ENCODE measurements at places on chromosomes 5 and 9. TPM values are rescaled to one million over a fixed set of nuclear protein-coding genes. Genes with fewer than 3 reads are reported as not detected.
A peak's percentile ranks its signal among the peaks of the same experiment; 100 is the strongest.

- H3K27ac ChIP-seq = no peak overlapping the region
- DNase-seq = peak; percentile 38
- H3K4me1 ChIP-seq = no peaks in the 10 kb centered on the region
- no peaks in the 10 kb centered on the region for H3K36me3 ChIP-seq
- H3K27me3 ChIP-seq = no peaks in the 10 kb centered on the region
- H3K4me3 ChIP-seq = no peak overlapping the region
Observed at GRCh38 chr5:1718669-1719068, 81.0 kb downstream of the MRPL36 start.

Gene LCP2
- not detected for total RNA-seq

DNA sequence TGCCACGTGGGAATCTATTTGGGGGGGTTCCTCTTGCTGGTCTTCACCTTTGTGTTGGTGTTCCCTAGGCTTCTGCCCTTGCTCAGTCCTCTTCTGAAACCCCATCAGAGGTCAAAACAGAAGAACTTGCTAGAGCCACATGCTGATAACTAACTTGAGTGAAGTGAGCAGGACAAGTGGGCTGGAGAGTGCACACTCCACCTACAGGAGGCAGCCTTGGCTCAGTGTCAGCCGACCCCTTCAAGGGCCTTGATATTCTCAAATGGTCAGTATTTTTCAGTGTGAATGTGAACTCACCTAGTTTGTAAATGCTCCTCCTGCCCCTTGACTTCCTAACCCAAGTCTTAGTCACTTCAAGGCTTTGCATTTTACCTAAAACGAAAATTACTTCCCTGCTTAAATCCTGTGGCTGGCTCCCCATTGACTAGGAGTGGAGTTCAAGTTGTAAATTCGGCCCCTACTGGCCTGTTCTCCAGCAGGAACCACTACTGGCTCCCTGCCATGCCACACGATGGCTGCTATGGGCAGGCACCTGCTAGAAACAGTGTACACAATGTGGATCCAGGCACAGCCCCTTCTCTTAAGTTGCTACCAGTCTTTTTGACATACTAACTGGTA lies 3.6 kb upstream of the SLC1A3 start:
- no peak for DNase-seq
- no peaks in the 10 kb centered on the region for H3K36me3 ChIP-seq
- no peak overlapping the region for H3K27ac ChIP-seq
- H3K27me3 ChIP-seq = no peaks in the 10 kb centered on the region
- peaks cover 26% of the 10 kb centered on the region for H3K4me1 ChIP-seq
- no peak overlapping the region for H3K4me3 ChIP-seq

DNA sequence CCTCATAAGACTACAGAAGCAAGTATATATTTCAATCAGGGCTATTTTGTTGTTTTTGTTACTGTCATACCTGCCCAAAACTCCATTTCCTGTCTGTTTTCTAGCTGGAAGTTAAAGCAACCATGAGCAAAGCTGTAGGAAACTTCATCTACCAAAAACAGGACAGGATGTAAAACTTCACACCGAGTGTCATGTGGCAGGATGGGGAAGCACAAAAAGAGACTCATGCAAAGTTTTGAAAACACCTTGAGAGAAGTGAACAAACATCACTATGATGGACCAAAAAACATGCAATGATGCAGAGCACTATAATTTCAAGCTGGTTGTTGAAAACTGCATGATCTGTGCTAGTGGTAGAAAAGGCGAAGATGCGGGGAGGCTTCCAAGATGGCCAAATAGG lies 6.3 kb upstream of the GZMA start:
- no peak overlapping the region for H3K27ac ChIP-seq
- no peak overlapping the region for H3K4me3 ChIP-seq
- H3K4me1 ChIP-seq = no peaks in the 10 kb centered on the region
- DNase-seq = no peak

Gene SV2C
- total RNA-seq = 0.06 TPM

DNA sequence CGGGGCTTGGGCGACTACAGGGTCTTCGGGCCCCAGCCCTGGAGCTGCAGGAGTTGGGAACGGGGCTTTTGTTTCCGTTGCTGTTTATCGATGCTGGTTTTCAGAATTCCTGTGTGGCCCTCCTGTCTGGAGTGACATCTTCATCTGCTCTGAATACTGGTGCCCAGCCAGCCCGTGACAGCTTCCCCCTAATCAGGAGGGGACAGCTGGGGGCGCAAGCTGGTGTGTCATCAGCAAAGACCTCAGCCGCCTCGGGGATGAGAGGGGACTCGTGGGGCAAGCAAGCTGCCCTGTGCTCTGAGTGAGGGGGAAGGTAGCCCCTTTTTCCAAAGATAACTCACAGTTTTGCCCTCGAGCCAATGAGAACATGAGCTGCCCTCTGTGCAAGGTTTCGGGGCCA lies 110.7 kb downstream of the RXRA start:
- no peak for DNase-seq
- H3K27ac ChIP-seq = no peak overlapping the region
- no peaks in the 10 kb centered on the region for H3K27me3 ChIP-seq
- H3K4me1 ChIP-seq = peaks cover 17% of the 10 kb centered on the region
- H3K4me3 ChIP-seq = no peak overlapping the region

DNA sequence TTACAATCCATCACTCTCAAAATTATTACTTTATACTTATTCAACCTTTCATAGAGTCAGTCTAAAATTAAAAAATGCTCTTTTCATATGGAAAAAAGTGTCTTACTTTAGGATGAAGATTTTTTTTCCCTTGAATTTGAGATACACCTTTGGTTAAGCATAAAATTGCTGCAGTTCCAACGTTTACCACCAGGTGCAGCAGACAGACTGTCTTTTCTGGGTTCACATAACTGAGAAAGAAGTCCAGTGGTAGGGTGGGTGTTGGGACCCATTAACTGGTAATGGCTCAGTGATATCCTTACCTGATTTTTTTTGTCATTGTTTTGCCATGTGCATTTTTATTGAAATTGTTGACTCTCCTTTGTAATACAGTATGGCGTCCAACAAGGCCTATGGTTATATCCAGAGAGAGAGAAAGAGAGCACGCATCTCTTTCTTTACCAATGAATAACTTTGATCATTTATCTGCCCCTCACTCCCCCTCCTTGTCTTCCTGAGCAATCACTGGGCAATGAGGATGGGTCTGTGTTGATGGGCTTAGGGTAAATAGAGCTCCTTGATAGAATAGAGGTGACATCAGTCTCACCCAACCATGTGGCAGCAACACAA lies 98.4 kb downstream of the FBXL7 start:
- H3K4me1 ChIP-seq = peaks cover 12% of the 10 kb centered on the region
- no peak overlapping the region for H3K27ac ChIP-seq
- DNase-seq = peak; percentile 54
- H3K27me3 ChIP-seq = no peaks in the 10 kb centered on the region
- no peaks in the 10 kb centered on the region for H3K36me3 ChIP-seq
- H3K4me3 ChIP-seq = no peak overlapping the region

Gene SPINK13
- total RNA-seq = not detected

GRCh38 chr5:135662061-135662481 lies 83.3 kb upstream of the CXCL14 start:
- H3K27ac ChIP-seq = no peak overlapping the region
- H3K4me1 ChIP-seq = no peaks in the 10 kb centered on the region
- no peaks in the 10 kb centered on the region for H3K36me3 ChIP-seq
- H3K27me3 ChIP-seq = no peaks in the 10 kb centered on the region
- no peak for DNase-seq

Gene GALNT12
- total RNA-seq = 28.8 TPM

DNA sequence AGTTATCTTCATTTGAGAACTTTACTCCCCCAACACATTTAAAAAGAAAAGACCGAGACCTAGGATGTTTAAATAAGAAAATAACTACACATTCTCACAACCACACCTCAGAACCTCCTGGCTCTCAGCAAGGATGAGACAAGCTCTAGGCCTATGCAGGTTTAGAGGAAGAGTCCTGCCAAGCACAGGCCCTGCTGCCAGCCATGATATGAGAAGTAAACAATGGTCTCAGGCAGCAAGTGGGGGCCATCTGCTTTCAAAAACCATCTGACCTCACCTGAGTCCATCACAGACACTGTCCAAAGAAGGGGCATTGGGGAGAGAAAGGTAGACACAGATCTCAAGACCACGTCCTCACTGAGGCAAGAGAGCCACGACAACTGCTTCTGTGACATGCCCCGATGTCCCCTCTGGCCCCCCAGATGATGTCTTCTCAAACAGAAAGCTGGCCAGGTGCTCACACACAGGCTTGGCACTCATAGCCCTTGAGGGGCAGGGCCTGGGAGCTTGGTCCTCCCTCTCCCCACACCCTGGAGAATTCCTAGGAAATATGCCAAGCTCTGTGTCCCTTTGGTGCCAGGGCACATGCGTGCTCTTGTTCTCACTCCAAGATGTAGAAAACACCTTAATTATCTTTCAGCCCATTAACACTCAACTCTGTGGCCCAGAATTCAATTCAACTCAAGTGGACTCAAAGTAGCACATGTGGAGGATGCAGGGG lies 150.4 kb downstream of the FSTL4 start:
- H3K4me3 ChIP-seq = no peak overlapping the region
- H3K27ac ChIP-seq = no peak overlapping the region
- H3K36me3 ChIP-seq = no peaks in the 10 kb centered on the region
- peaks cover 8% of the 10 kb centered on the region for H3K4me1 ChIP-seq

Gene TMEM252
- not detected for total RNA-seq

DNA sequence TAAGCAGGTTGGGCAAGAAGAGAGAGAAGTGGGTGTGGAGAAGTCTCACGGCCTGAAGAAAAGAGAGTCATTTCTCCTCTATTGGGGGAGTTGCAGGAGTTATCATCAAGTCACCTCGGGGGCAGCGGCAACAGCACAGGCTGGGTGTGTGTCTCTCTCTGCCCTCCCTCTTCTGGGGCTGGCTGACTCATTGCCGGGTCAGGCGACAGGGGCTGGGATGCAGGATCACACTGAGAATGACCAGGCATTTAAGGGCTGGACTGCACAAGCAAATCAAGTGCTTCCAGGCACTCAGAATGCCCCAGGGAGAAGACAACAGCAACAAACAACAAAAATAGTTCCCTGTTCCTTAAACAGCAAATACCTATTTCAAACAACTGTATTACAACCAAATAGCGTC lies 6.3 kb upstream of the EQTN start:
- no peaks in the 10 kb centered on the region for H3K4me1 ChIP-seq
- no peak overlapping the region for H3K27ac ChIP-seq
- H3K36me3 ChIP-seq = no peaks in the 10 kb centered on the region
- no peak overlapping the region for H3K4me3 ChIP-seq
- DNase-seq = peak; percentile 9

DNA sequence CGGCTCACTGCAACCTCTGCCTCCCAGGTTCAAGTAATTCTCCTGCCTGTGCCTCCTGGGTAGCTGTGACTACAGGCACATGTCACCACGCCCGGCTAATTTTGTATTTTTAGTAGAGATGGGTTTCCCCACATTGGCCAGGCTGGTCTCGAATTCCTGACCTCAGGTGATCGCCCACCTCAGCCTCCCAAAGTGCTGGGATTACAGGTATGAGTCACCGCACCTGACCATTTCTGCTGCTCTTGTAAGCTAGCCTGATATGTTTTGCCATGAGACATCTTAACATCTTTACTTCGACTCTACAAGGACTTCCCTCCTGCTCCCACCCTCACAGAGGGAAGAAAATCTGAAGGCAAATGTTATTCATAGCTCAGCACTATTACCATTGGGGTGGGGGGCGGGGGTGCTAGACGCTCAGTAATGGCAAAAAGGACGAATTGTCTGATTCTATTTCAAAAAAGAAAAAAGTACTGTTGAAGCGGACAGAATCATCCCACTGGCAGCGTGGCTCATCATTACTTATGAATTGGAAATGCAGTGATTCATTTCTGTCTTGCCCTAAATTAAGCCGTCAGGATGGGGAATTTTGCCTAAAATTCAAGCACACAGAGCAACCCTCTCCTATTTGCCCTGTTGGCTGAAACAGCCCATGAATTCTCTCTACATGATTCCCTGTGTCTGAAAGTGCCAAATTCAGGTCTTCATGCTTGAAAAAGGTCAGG lies 46.4 kb upstream of the WWC1 start:
- no peak overlapping the region for H3K27ac ChIP-seq
- peaks cover 6% of the 10 kb centered on the region for H3K27me3 ChIP-seq
- no peak overlapping the region for H3K4me3 ChIP-seq
- peaks cover 6% of the 10 kb centered on the region for H3K4me1 ChIP-seq
- H3K36me3 ChIP-seq = no peaks in the 10 kb centered on the region

- no peak overlapping the region for H3K27ac ChIP-seq
- peak; percentile 53 for DNase-seq
- H3K4me3 ChIP-seq = no peak overlapping the region
- peaks cover 8% of the 10 kb centered on the region for H3K4me1 ChIP-seq
- no peaks in the 10 kb centered on the region for H3K36me3 ChIP-seq
Observed at GRCh38 chr5:82513738-82514137, 235.6 kb upstream of the RPS23 start.

- H3K4me3 ChIP-seq = no peak overlapping the region
- H3K36me3 ChIP-seq = peaks cover 6% of the 10 kb centered on the region
- H3K27me3 ChIP-seq = no peaks in the 10 kb centered on the region
- H3K4me1 ChIP-seq = no peaks in the 10 kb centered on the region
Observed at GRCh38 chr9:77215874-77216273, 38.5 kb downstream of the VPS13A start.

DNA sequence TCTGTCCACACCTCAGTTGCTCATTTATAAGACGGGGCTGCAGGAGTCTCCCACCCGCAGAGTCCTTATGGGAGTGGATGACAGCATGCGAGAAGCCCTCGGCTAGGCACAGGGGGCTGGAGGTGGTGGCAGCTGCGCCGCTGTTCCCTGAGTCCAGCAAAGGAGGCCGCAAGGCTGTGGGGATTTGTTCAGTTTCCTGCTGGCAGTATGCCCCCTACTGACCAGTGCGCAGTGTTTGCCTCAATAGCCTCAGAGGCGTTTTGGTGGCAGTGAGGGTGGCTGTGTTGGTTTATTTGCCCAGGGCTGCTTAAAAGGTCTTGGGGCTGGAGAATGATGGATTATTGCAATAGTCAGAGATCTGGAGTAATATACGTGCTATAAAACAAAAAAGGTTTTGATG lies 176.3 kb upstream of the OTULINL start:
- H3K27ac ChIP-seq = no peak overlapping the region
- no peaks in the 10 kb centered on the region for H3K27me3 ChIP-seq
- no peak overlapping the region for H3K4me3 ChIP-seq

Gene FIBCD1
- 1.8 TPM for total RNA-seq

DNA sequence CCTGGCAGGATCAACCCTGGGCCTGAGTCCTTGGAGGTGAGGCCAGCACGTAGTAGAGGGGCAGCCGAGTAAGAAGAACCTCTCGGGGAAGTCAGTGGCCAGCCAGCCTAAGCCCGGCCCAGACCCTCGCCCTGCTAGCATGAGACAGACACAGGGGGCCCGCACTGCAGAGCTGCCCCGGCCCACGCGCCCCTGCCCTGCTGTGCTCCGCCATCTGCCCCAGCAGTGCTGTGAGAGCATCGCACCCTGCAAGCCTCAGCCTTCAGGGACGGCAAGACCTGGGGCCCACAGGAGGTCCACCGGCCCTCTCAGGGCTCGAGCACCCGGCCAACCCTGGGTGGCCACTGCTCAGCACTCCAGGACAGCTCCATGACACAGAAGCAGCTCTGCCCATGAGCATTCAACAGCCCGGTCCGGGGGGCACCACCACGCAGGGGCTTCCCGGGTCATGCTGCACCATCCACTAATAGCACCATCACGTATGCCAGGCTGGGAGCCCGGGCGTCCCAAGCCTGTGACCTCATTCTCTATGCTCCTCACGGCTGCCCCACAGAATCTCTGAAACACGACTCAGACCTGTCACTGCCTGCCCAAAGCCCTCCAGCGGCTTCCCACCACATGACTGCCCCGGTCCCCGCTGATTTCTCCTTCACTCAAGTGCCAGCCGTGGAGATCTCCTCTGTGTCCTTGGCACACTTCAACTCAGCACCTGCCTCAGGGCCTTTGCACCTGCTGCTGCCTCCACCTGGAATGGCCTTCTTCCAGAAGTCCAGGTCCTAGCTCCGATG lies 38.1 kb downstream of the ADAMTS2 start:
- DNase-seq = no peak
- H3K36me3 ChIP-seq = no peaks in the 10 kb centered on the region
- no peak overlapping the region for H3K27ac ChIP-seq
- no peaks in the 10 kb centered on the region for H3K4me1 ChIP-seq

Gene CYFIP2
- 125 TPM for total RNA-seq
